ENCODE measurements at places on chromosomes 2 and 18. TPM values are rescaled to one million over a fixed set of nuclear protein-coding genes. Genes with fewer than 3 reads are reported as not detected.

The EIPR1 gene
- total RNA-seq, result 33.3 TPM

The ACTG2 gene
- 107 TPM for total RNA-seq

The DUSP2 gene
- total RNA-seq, result 1.5 TPM

The PLA2R1 gene
- total RNA-seq, result 9.2 TPM

The TEX261 gene
- total RNA-seq, result 27.3 TPM

The SALL3 gene
- not detected for total RNA-seq

The ARHGEF4 gene
- 68.9 TPM for total RNA-seq

The MAB21L4 gene
- 440 TPM for total RNA-seq

The HOXD3 gene
- total RNA-seq, result 0.40 TPM
